ENCODE measurements at places on chromosomes 3 and 15.

- DNase-seq: no peak
Observed at GRCh38 chr3:87173071-87173470, 54.0 kb upstream of the CHMP2B start.

DNA sequence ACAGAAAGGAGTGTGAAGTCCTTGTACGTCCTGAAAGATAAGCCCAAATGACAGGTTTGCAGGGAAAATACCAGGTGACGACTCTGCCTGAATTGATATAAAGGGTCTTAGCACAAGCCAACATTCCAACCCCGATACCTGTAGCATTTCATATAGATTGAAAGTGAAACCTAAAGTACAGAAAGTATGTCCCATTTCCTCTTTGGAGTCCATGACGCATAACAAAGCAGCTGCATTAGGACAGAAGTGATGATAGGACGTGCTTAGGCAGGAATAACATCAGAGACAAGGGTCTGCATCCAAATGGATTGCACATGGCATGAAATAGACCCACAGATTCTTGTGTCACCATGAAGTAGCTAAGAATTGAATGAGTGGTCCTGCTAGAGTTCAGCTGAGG lies 187.0 kb upstream of the ROBO1 start:
- no peak for DNase-seq

DNA sequence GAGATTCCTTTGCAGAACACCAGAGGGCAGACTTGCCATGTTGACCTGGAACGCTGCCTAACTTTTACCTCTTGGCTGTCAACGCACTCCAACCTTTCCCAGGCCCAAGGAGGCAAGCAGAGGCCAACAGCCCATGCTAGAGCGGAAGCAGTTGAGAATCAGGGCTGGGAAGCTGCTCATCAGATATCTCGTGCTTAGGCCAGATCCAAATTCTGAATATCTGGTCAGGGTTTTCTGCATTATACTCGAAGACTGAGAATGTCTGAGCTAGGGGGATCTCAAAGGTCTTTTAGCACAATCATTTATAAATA lies 2.5 kb downstream of the XIRP1 start:
- DNase-seq: peak; percentile 66

DNA sequence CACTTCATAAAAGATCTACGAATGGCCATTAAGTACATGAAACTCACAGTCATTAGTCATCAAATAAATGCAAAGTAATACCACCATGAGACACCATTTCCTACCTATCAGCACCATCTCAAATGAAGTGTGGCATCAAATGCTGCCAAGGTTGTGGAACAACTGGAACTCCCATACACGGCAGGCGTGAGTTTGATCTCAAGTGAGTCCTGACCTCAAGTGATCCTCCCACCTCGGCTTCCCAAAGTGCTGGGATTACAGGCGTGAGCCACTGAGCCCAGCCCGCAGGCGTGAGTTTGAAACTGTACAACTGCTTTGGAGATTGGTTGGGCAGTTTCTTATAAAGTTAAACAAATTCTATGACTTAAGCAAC lies 28.8 kb upstream of the HDAC11 start:
- no peak for DNase-seq

- DNase-seq: no peak
Observed at GRCh38 chr15:37204692-37205091, 104.3 kb upstream of the MEIS2 start.

GRCh38 chr3:35335703-35336102 lies 303.6 kb upstream of the ARPP21 start:
- peak; percentile 6 for DNase-seq

- no peak for DNase-seq
Observed at GRCh38 chr3:138049157-138049919, 39.4 kb downstream of the CLDN18 start.

DNA sequence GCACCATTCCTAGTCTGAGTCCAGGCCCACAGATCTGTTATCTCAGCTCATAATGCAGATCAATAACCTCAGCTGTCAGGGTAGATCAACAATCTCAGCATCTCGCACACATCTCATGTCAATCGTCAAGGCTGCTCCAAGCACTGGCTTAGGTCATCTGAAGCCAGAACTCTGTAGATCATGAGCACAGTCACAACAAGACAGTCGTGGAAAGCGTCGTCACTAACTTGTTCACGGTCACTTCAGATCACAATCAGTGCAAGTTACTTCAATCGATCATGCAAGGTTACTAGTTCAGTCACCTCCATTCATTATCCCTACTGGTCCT lies 71.8 kb downstream of the RBPMS2 start:
- DNase-seq: no peak

DNA sequence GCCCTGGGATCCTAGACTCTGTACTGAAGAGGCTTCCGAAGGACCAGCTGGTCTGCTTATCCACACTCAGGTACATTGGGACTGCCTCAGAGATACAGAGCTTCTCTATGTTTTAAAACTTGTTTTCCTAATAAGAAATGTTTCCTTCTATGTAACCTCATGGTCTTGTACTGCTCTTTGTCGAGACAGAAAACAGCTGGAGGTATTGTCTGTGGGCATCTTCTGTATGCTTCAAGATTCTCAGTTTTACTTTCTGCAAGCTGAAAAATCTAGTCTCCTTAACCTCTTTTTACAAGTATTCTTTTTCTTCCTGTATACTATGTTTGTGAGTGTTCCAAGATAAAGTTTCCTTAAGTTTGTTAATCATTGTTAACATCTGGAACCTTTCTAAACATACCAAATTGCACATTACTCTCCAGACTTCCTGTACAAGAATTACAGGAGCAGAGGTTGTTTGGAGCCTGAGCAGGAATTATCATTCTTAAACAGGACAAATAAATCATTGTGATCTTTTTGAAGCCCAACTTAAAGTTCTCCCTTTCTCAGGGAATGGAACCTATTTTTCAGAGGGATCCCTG lies 358.3 kb upstream of the CFAP20DC start:
- no peak for DNase-seq

- DNase-seq: peak; percentile 24
Observed at GRCh38 chr3:143885780-143886427, 37.6 kb upstream of the SLC9A9 start.

- DNase-seq: no peak
Observed at GRCh38 chr15:80967451-80967850, 22.2 kb downstream of the MESD start.

DNA sequence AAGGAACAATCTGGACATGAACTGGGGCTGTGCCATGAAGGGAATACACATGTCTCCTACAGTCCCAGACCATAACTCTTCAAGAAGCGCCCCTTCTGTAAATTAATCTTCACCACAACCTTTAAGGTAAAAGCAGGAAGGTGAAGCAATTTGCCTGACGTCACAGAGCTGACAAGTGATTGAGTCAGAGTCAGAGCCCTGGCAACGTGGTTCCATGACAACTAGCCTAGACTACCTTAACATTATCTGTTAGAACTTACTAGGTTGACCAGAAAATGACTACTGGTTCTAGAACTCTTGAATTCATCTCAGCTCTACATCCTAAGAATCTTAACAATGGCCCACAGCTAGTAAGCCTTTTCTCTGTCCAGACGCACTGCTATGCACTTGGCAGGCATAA lies 124.6 kb downstream of the NTRK3 start:
- no peak for DNase-seq

DNA sequence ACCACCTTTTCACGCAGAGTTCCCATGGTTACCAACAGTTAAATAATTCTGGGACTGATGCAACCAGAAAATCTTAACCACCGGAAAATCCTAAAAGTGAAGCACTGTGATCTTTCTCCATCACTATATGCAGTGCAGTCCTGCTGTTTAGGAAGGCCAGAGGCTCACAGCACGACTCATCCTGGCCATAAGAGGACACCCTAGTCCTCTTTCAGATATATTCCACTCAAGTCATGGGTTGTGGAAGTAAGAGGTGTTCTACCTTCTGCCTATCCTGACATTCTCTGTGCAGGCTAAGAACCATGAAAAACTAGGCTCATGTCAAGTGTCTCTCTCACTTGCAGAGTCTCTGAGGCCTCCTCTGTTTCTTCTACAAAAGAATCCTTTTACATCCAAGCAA lies 67.2 kb downstream of the DHX30 start:
- no peak for DNase-seq

DNA sequence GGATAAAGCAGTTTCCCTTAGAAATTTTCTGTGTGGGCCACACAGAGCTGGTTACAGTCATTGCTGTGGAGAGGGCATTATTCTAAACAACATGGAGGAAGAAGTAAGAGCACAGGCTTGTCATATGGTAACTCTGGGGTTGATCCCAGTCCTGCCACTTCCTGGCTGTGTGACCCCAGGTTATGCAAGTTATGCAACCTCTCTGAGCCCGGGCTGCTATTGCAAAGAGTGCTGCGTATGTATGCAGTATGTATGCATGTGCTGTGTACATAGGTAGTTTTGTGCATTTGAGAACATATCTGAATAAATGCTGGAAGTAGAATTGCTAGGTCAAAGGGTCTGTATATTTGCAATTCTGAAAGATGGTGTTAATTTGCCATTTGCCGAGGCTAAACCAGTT lies 9.2 kb downstream of the SPSB4 start:
- no peak for DNase-seq

DNA sequence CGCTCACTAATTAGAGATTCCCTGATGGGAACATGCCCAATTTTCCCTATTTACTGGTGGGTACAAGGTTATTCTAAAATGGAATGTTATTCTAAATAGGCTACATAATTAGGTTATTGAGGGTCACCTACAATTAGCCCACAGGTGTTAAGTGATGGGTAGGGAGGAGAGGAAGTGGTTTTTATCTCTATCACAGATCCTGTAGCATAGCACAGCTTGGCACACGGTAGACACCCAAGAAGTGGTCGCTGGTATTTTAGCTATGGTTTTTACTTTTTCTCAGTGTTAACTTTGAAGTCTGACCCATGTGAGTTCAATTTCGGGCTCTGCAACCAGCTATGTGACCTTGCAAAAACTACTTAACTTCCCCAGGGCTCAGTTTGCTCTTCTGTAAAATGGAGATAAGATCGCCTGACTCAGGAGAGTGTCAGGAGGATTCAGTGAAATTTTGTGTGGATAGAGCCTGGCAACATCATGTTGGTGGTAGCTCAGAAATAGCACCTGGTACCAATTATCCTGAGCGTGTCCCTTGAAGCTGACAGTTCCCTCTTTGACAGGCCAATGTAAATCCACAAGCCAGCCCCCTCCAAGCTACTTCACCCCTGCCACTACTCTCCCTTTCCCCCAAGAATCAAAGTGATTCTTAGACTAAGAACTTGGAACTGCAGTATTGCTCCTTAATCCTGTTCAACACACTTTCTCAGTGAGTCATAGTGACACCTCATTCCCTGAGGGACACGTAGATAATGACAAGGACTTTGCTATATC lies 8.7 kb upstream of the LMCD1 start:
- DNase-seq: no peak

DNA sequence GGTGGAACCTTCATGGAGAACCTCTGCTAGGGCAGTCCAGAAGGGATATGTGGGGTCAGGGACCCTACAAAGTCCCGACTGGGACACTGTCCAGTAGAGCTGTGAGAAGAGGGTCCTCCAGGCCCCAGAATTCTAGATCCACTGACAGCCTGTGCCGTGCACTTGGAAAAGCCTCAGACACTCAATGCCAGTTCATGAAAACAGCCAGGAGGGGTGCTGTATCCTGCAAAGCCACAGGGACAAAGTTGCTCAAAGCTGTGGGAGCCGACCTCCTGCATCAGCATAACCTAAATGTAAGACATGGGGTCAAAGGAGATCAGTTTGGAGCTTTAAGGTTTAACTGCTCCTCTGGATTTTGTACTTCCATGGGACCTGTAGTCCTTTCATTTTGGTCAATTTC lies 448.8 kb upstream of the CADM2 start:
- DNase-seq: no peak

- DNase-seq: no peak
Observed at GRCh38 chr3:79560698-79561097, 207.1 kb downstream of the ROBO1 start.
